Fibroblast of mammary gland (primary cell): ENCODE measurements at places on chromosomes 3 and 15.

- no peak for DNase-seq
Observed at GRCh38 chr3:177561365-177561764, 364.1 kb upstream of the TBL1XR1 start.

DNA sequence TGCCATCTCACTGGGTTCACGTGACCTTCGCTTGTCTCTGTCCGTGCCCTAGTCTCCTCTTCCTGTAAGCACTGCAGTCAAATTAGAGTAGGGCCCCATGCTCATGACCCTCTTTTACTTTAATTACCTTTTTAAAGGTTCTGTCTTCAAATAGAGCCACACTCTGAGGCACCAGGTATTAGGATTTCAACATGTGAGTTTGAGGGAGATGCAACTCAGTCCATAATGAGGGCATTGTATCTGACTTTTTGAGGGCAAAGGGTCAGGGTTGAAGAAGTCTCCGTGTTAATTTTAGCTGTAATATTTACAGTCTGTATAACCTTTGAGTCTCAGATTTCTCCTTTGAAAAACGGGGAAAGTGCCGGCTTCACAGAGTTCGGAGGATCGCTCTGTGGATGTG lies 82.9 kb downstream of the CHRNA7 start:
- no peak for DNase-seq

DNA sequence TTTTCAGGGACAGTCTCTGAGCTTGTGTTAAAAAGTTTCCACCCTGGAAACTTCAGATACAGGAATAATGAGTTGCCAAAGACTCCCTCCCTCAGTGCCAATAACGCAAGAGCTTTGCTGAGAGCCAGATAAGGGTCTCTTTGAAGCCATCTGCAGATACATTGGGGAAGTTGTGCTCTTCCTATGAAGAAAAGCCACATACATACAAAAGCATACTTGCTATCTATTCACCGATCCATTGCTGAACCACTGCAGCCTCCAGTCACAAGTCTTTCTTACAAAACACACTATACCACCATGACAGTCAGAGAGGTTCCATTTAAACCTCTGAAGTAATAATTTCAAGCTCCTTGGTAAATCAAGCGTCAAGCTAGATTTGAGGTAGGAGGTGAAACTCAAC lies 10.0 kb upstream of the RETNLB start:
- no peak for DNase-seq

GRCh38 chr3:143002083-143002712 lies 828 bp downstream of the U2SURP start:
- peak; percentile 41 for DNase-seq

- DNase-seq, result no peak
Observed at GRCh38 chr15:39286706-39287105, 294.2 kb upstream of the THBS1 start.

DNA sequence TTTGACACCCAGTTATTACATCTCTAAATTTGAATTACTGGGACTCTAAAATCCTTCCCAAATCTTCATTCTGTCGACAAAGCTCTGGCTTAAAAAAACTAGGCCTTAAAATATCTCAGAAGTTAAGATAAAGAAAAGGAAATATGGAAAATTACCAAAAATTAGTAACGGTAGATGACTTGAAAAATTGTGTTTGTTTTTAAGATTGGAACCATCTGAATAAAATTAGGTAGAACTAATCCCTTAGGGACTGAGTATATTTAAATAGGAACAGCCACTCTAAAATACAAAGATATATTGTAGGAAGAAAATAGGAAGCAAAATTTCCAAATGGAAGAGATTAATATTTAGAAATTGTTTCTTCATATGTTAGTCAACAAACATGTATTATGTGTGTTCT lies 45.1 kb upstream of the CHMP2B start:
- no peak for DNase-seq

GRCh38 chr3:153897025-153897723 lies 224.0 kb upstream of the ARHGEF26 start:
- DNase-seq, result no peak

GRCh38 chr15:92157666-92158298 lies 235.9 kb upstream of the ST8SIA2 start:
- DNase-seq, result no peak

- peak; percentile 96 for DNase-seq
Observed at GRCh38 chr3:9399746-9400145, 2.3 kb downstream of the SETD5 start.

DNA sequence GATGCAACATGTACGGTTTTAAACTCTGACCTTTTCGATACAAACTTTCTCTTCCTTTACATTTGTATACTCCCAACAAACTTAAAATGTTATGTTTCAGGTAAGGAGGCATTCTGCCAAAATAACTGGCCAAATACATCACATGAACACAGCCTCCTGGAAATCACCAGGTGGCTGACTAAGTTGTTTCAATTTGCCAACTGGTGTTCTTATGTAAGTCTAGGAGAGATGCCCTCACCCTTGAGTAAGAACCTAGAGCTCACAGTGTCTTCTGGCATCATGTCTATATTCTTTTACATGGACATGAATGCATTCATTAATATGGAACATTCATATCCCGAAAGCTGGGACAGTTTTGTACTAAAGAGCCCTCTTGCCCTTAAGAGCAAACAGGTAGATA lies 341.1 kb upstream of the NR2F2 start:
- DNase-seq, result no peak

GRCh38 chr15:25180606-25181292 lies 226.0 kb downstream of the SNRPN start:
- no peak for DNase-seq

- peak; percentile 47 for DNase-seq
Observed at GRCh38 chr3:65873028-65873427, 165.7 kb downstream of the MAGI1 start.

DNA sequence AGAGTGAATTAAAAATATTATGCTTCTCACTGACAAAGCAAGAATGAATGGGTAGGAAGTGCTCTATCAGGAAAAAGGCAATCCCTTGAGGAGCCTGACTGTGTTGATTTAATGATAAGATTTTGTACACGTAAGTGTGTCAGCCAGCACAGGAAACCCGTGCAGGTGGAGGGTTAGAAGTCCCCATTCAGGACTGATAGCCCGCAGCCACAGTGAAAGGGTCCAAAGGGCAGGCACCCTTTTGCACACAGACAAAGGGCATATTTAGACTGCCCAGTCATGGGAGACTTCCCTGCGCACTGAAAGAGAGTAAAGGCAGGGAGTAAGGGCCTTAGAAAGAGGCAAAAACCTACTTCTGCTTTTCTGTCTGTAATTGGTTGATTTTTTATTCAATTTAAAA lies 26.4 kb upstream of the SKIL start:
- no peak for DNase-seq

DNA sequence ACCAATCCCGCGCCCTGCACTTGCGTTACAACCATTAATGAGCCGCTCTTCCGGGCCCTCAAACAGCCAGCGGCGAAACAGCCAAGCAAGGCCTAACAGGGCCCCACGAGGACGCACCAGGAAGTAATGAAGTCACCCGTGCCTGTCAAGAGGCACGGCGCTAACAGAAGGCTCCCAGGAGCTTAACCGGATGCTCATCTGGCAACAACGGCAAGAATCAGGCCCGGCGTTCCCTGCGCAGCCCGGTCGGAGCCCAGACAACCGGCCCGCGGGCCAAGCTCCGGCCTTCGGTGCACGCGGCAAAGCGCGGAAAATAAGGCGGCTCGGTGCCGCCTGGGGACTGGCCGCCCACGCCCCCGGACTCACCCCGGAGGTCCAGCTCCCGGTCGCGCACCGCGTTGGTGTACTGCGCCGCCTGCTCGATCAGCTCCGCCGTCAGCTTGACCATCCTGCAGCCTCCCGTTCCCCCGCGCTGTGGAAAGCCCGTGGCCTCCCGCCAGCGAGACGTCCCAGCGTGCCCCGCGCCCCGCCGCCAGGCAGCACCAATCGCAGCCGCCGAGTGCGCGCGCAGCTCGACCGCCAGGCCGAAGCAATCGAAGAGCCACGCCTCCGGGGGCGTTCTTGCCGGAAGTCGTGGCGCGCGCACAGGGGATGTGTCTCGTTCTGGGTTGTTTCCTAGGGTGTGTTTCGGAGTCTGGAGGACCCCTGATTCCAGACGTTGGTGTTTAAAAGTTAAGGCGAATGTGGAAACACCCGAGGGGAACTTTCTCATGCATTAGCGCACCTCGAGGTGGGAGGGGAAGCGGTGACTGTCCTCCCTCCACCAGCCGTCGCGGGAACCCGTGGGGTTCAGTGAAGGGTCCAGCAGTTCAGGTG lies at the start of gene SNRPA1:
SNRPA1 (minus strand) TSS at position 518 of the 876 bp plus-strand sequence; CDS start at position 448, 70 bp downstream.
- peak; percentile 91 for DNase-seq

- no peak for DNase-seq
Observed at GRCh38 chr15:40079456-40079855, 29.2 kb downstream of the BMF start.

DNA sequence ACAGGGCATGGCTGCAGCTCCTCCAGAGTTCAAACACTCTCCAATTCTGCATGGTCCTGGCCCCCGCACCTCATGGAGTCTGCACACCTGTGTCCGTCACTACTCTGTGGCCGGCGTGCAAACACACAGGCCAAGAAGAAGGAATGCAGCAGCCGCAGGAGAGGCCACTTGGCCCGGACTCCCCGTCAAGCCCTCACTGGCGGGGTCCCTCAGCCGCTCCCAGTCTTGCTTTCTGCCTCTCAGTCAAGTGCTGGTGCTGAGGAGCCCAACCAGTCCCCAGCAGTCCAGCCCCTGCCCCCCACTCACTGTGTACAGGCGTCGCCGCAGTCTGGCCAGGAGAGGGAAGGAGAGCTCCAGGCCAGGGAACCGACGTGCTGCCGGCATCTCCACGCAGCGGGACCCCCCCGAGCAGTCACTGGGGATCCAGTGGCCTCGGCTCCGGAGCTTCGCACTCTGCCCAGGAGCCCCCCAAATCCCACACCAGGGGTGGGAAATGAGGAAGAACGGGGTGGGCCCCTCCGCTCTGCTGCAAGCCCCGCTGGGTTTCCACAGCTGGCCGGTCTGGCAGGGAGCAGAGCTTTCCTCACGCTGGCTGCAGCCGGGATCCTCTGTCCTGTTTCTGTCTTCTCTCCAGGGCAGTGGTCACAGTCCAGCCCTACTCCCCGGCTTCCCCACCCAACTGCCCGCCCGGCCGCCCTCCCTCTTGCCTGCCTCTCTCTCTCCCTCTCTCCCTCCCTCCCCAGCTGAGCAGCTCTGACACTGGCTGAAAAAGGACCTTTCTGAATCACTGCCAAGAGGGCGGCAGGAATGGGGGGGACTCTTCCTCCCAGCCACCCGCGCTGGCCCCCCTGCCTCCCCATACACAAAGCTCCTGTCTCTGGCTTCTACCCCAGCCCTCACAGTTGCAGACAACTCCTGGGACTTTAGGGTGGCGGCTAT lies 16.0 kb downstream of the TNK2 start:
- DNase-seq, result peak; percentile 64

DNA sequence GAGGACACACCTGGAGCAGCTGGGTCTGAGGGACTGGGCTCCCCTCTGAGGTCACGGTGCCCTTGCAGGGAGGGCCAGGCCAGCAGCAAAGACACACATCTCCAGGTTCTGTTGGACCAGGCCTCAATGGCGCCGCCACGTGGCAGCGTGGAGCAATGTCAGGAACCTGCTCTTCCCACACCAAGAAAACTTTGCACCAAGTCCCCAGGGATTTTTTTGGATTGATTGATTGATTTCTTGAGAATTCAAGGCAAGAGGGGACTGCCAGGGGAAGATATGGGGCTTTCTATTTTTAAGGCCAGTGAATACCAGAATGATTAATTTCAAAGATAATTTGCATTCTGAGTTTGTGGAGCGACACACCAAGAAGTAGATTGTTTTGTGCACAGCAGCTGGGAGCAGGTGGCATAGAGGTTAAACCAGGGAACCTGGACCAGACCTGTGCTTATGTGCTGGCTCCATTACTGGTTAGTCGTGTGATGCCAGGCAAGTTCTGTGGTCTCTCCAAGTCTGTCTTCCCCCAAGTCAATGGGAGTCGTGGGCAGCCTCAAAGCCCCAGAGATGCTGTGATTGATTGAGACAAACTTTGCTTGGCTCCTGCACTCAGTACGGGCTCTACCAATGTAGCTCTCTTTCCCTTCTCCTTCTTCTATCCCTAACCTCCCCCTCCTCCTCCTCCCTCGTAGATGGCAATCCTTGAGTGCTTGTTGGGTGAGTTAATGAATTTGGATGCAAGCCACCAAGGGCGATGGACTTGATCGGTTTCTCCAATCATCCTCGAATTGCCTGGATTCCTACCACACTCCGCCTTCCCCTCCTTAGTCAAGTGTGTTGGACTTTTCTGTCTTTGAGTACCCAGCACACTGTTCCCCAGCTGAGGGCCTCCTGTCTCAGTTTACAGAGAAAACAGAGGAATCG lies 96.2 kb upstream of the TRPM1 start:
- DNase-seq, result peak; percentile 29

DNA sequence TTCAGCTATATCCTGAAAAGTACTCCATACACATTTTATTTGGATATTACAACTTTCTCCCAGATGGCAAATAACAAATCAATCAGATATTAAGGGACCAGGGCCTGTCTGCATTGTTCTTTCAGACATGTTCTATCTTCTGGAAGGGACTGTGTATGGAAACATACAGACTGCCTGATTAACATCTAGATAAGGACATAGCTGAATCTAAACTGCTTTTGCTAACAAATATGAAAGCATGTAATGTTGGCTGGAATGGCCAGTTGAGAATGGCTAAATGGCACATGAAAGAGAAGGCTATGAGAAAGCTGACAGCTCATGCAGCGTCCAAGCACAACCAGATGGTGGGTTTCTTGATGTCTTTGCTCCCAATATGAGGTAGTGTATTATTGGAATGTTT lies 149.4 kb downstream of the CFAP20DC start:
- DNase-seq, result no peak

DNA sequence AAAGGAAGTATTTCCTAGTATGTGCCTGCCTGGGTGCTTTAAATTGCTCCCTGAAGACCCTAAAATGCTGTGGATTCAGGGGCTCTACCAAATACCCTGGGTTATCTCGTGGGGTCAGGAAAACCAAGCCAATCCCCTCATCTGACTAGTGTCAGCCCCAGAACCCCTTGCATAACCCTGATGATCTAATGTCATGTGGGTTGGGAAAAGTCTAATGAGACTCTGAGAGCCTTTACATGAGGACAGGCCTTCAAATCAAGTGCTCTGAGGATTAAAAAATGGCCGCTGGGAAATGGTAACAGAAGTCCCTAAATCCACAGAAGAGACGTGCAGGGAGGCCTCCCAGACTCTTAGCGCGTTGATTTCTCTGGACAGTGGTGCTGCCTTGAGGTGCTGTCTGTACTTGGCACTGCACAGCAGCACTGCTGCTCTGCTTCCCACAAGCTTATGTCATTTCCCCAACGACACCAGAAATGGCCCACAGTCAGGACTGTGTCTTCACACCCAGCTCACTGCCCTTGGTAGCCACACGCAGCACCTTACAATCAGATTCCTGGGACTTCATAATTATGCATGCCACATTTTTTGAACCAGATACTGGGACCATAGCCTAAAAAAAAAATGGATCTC lies 16.6 kb downstream of the EIF4E3 start:
- DNase-seq, result no peak

- DNase-seq, result peak; percentile 83
Observed at GRCh38 chr3:8629151-8630021, 15.2 kb downstream of the SSUH2 start.

- DNase-seq, result no peak
Observed at GRCh38 chr3:197486861-197487260, 68.9 kb downstream of the BDH1 start.

DNA sequence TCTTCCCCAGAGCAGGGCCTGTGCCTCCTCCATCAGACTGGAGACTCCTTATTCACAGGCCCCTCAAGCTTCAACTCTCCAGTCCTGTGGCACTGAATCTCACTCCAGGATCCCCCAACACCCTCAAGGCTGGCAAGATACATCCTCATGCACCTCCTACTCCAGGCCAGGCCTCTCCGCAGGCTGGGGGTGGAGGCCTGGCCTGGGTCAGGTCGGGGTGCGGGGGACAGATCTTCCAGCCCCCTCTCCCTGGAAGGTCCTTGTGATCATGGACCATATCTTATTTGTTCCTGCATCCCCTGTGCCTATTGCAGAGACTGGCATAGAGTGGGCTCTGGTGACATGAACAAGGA lies 147.3 kb downstream of the SMAD6 start:
- no peak for DNase-seq
